ENCODE measurements at places on chromosomes 11 and 22.

DNA sequence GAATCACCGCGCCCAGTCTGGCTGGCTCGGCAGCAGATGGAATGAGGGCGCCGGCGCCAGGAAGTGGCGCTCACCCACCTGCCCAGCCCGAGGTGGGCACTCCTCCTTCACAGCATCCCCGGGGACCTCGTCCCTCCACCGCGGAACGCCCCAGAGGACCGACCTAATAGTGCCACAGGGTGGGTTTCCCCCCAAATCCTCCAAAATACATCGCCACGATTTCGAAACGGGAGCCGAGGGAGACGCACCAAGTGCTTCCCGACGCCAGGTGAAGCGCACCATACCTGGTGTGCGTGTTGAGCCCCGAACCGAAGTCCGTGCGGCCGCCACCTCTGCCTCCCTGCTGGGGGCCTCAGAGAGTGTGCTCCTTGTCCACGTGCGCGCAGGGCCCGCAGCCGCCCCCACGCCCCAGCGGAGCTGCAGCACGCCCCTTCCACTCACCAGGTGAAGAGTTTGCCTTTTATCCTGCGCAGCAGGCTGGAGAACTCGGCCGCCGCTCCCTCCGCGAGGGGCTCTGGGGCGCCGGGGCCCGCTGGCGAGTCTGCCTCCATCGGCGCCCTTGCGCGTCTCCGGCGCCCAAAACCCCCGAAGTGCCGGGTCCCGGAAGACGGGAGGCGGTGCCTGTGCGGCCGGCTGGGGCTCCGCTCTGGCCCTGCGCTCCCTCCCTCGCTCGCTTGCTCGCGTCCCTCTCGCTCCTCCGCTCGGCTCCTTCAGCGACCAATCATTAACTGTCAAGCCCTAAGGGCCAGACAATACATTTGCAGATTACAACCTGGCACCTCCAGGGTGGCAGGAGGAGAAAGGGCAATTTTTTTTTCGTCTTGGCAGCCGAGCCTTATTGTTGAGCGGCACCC lies at the start of gene SLC35F2:
Gene SLC35F2, minus strand, starts transcription at position 571 of the 854 bp plus-strand sequence. Its CDS starts 20 bp downstream, at position 551.
- peak; percentile 66 for DNase-seq

GRCh38 chr11:68125164-68125563 lies 4.0 kb upstream of the CHKA start:
- DNase-seq: no peak

DNA sequence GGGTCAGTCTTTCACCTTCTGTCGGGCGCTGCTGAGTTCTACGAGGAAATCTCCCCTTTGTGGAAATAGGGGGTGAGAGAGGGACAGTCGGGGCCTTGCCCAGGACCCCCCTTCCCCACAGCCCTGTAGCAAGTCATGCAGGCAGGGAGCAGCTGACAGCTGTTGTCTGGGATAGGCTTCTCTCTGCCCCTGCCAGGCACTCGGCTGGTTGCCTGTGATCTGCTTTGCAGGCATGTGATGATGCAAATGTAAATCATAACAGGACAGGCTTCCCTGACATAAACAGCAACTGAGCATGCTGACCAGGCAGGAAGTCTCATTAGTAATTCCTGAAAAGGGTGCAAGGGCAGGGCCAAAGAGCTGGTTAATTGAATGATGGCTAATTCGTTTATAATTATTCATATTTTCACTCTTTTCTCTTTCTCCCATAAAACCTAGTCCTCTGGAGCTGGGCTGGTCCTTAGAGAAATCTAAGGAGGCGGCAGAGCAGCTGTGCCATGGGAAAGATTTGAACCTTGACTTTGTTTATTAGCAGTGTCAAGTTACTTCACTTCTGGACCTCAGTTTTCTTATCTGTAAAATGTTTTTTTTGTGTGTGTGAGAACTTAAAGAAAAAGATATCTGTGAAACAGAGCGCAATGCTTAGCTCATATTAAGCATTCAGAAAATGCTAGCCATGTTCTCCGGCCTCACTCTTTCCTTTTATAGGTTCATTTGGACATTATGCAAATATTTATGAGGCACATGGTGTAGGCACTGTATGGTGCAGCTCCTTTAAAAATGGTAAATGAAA lies 129.7 kb downstream of the LDLRAD3 start:
- DNase-seq: no peak

- DNase-seq: no peak
Observed at GRCh38 chr22:41308054-41308453, 6.7 kb downstream of the ZC3H7B start.

- DNase-seq: no peak
Observed at GRCh38 chr11:47552056-47552565, 821 bp downstream of the CELF1 start.

DNA sequence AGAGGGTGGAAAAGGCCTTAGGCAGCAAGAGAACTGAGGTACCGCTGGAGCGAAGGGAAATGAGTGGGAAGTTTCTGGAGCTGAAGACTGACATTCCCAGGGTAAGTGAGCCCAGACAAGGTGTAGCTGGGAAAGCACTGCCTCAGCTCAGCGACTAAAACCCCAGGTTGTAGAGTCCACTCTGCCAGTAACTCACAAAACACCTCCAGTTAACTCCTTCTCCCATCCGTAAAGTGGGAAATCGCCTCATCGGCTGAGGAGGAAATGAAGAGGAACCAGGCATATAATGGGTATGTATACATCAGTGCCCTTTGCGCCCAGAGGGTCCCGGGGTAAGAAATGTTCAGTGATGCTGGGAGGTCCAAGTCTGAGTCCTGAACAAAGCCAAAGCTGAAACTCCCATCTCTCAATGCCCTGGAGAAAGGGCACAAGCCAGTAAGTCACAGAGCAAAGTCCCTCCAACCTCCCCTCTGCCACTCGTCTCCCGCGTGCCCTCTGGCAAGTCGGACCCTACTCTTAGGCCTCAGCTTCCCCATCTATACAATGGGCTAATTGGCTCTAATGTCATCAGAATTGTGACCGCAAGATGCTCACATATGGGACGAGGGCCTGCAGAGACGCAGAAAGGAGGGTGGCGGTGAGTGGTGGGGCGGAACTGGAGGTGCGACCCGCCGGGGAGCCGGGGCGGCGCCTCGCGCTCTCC lies 588 bp downstream of the VPS37C start:
- no peak for DNase-seq

DNA sequence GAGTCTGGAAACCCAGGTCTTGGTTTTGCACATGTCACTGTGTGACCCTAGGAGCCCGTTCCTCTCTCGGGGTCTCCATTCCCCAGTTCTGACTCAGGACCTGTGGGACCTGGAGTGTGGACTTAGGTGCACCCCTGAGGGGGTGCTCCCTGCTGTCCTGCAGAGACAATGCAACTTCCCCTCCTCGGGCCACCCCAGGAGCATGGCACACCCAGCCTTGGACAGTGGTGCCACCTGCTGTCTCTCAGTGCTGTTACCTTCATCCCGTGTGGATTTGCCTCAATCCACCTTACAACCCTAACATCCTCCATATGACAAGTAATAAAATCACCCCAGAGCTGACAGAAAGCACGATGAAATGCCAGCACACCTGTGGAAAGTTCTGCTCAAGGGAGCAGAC lies 27.5 kb upstream of the CRYBB3 start:
- no peak for DNase-seq

DNA sequence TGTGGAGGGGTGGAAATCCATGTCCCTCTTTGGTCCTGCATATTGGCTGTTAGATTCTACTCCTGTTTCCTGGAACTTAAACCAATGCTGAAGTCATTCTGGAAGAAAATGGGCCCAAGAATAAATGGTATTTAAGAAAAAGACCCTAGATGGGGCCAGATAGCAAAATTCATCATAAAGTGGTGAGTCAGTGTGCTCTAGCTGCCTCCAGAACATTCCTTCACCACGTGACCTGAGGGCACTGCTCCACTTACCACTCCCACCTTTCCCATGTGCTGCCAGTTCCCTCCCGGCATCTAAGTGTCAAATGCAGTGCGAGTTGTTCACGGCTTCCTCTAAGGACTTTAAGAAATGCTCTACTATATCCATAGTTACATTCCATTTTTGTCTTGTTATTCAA lies 30.9 kb upstream of the NAP1L4 start:
- no peak for DNase-seq

DNA sequence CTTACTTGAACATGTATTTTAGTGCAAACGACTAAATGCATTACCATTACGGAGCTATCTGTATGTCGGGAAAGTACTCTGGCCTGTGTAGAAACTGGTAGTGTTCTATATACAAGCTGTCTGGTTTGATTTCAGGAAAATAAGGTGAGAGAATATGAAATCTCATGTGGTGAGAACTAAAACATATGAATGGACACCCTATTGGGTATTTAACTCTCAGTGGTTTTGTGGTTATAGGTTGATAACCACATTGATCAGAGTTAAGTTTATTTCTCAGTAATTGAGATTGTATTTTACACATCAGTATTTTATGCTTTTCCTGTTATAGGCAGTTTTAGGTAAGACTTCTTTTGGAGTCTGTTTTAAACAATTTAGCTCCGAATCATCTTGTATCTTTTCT lies 10.4 kb downstream of the ANO5 start:
- no peak for DNase-seq

- DNase-seq: no peak
Observed at GRCh38 chr11:123973816-123974215, 3.8 kb downstream of the OR10S1 start.

DNA sequence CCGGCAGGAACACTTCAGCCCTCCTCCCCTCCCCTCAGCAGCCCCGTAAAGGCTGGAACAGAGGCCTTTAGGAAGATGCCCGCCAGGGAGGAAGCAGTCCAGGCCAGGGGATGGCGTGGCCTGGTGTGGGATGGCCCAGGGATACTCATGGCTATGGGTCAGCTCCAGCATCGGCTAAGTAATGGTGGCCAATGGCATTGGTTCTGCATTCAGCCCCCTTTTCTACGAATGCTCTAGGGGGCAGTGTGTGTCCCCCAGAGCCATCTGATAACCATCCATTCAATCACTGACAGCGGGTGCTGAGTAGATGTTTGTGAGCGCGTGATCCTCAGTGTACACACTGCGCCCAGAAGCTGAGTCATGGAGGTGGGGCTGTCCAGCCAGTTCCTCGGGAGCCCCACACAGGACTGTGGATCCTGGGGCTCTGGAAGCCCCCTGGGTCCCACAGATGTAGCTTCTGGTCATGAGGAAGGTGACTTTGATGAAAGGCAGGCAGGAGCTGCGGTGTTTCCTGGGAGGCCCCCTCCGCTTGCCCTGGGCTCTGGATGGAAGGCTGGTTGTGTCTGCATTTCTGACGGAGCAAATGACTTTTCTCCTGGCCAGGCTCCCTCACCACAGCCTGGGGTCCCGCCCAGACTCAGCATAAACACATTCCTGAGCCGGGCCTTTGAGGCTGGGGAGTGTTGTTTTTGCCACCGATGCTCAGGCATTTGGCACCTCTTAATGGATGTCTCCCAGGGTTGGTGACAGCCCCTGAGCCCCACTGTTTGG lies 46.5 kb downstream of the FBLN1 start:
- DNase-seq: no peak

DNA sequence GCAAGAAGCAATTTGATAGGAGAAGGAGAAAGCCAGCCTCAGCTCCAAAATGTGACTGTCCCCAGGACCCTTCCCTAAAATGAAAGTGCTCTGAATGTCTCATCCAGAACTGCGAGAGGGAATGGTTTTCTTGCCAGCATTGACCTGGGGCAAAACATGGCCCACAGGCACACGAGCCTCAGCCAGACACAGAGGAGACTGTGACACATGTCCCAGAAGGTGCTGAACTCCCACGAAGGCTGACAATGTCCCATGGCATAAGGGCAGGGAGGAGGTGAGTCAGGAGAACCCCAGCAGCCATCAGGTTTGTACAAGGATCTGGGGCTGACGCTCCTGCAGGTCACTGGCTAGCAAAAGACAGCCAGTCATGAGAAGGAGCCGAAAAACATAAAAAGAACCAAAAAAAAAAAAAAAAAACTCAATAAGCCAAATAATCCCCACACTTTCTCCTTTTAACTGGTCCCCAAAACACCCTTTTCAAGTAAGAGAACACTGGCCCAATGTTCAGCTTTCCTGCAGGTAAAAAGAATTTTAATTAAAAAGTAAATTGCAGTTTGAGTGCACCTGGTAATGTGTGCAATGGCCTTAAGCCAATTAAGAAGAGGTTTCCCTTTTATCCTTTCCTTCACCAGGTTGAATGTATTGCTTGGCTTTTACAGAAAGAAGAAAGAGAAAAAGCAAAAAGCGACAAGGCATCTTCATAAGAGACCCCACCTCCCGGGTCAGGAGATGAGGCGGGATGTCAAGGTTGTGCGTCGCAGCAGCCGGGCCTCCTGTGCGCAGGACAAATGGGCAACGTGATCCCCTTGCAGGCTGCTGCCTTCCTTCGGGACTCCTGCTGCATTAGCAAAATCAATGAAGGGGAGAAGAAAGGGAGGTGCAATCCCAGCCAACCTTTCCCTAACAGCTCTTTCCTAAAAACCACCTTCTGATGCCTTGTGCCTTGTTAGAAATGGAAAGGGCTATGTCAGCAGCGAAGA lies 43.6 kb downstream of the GALNT18 start:
- no peak for DNase-seq

GRCh38 chr11:95466416-95466815 lies 235.4 kb upstream of the SESN3 start:
- no peak for DNase-seq

GRCh38 chr11:45336136-45336535 lies 50.0 kb upstream of the SYT13 start:
- DNase-seq: no peak

DNA sequence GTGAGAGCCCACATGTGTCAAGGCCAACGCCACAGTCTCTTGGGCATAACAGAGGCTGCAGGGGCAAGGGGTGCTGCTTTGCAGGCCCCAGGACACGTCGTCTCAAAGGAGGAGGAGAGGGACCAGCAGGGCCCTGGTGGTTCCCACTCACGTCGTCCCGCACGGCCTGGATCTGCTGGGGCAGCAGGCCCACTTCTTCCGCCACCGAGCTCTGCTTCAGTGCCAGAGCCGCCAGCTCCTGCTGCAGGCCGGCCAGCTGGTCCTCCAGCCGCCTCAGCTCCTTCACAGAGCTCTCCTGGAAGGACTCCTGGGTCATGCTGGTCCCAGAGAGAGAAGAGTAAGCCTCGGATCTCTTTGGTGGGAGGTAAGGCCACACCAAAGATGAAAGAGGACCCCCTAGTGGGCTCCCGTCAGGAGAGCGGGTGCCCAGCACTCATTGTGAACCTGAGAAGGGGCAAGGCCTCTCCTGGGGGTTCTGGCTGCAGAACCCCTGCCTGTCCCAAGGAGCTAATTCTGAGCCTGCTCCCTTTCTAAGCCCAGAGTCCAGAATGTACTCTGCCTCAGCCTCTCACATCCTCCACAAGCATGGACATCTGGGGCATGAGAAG lies 15.6 kb downstream of the SUN2 start:
- no peak for DNase-seq

GRCh38 chr11:32829157-32829679 lies 509 bp upstream of the PRRG4 start:
- DNase-seq: no peak

DNA sequence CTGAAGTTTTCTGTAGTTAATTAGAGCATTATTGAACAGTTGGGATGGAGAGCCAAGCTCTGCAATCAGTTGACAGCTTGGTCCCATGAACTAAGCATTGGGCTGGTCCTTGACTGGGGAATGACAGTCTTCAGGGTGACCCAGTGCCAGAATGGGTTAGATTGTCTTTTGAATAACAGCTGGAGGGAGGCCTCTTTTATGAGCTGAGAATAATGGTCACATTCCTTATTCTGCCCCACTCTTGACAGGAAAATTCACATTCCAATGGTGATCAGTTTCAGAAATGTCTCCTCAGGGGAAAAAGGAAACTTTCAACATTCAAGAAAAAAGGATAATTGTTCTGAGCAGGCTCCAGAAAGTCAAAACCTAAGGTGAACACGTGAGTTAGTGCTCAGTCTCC lies 113.9 kb downstream of the KIRREL3 start:
- no peak for DNase-seq

Measured in naive thymus-derived CD8-positive, alpha-beta T cell (primary cell).